ENCODE measurements at places on chromosomes 7 and 10.

DNA sequence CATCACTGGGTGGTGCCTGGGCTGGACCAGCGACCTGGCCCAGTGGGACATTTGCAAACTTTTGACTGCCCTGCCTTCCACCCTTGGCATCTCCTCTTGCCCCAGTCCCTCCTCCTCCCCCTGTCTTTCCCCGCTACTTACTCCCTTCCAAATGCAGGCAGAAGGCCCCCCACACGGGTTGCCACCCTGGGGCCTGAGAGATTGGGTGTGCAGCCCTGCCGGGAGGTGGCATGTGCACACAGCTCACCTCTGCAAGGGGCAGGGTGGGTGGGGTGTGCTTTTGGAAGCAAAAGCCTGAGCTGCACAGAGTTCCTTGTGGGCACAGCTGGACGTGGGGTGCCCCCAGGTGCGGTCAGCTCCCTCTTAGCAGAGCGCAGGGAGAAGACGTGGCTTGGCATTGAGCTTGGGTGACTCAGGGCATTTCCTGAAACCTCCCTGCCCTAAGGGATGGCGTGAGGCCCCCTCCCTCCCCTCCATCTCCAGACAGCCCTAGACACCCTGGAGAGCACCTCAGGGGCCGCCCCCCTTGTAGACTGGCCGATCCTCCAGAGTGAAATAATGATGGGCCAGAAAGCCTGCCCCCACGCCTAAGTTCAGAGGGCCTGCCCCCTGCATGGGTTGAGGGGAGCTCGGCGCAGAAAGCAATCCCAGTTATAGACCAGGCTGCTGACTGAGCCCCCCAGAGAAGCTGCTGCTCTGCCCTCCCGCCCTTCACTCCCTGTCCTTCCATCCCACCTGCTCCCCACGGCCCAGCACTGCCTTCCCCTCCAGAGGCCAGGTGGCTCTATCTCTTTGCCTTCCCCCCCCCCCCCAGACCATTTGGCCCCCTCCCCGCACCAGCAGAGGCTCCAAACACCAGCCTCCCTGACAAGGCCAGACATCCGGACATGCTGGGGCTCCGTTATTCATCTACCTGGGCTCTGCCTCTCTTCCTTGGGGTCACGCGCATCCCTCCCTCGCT lies 2.3 kb upstream of the SHH start:
- DNase-seq: no peak

GRCh38 chr10:68362590-68362989 lies 29.9 kb upstream of the PBLD start:
- no peak for DNase-seq

DNA sequence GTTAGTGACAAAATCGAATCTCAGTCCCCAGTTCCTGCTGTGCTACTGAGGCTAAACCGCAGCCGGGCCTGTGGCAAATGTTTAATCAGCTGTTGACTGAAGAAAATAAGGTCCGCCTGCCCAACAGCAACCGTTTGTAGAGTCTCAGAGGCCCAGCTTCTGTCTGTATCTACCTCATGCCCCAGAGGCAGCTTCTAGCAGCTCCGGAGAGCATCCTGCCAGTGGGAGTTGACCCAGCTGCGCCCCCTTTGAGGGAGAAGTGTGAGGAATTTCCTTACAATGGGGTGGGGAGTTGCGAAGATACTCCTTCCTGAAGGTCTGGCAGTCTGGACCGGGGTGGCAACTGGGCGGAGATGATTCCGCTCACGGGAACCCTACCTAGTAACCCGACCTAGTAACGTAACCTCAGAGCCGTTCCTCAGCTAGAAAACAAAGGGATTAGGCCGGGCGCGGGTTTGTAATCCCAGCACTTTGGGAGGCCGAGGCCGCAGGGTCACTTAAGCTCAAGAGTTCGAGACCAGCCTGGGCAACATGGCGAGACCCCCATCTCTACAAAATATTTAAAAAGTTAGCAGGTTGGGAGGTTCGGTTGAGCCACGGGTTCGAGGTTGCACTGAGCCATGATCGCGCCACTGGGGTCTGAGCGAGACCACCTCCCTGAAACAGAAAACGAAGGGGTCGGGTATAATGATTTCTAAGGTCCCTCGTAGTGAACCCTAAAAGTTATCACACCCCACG lies 846 bp upstream of the ZNF775 start:
- peak; percentile 45 for DNase-seq

- no peak for DNase-seq
Observed at GRCh38 chr10:48614481-48615390, 9.9 kb upstream of the ARHGAP22 start.
